ENCODE measurements at places on chromosomes 2 and 18. TPM values are rescaled to one million over a fixed set of nuclear protein-coding genes. Genes with fewer than 3 reads are reported as not detected.

- no peak for DNase-seq
These were observed 56.5 kb downstream of the KCNE4 start for GRCh38 chr2:223108351-223109050.

- no peak for DNase-seq
These were observed 113.9 kb downstream of the HNMT start for GRCh38 chr2:138078153-138078552.

REG3A gene
- total RNA-seq, result not detected

HAAO gene
- total RNA-seq, result not detected

Measured in dermis microvascular lymphatic vessel endothelial cell (primary cell).